ENCODE measurements at places on chromosomes 5 and 9.

- no peak for DNase-seq
These were observed 274.0 kb downstream of the NTRK2 start for GRCh38 chr9:84943482-84944050.

DNA sequence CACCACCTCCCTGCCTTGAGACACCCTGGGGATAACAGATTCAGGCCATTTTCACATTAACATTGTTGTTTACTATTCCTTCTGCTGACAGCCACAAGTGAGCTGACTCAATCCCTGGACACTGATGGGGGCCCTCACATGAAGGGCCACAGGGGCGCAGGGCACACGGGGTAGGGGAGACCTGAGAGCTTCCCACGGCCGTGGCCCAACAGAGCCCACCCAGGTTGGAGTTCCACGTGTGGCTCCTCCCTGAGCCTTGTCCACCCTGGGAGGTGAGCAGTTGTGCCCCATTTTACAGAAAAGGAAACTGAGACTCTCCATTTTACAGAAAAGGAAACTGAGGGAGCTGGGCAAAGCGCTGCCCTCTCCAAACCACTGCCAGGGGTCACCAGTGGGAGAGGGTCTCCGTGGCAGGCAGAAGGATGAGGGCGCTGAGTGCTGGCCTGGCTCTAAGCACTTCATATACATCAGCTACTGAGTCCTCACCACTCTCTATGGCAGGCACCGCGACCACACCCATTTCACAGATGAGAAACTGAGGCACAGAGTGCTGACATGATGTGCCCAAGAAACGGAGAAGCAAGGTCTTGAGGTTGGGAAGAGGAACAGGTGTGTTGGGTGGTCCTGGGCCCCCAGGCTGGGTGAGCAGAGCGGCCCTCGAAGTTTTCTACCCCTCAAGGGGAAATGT, 2.3 kb downstream of the NINJ1 start:
- DNase-seq = no peak

DNA sequence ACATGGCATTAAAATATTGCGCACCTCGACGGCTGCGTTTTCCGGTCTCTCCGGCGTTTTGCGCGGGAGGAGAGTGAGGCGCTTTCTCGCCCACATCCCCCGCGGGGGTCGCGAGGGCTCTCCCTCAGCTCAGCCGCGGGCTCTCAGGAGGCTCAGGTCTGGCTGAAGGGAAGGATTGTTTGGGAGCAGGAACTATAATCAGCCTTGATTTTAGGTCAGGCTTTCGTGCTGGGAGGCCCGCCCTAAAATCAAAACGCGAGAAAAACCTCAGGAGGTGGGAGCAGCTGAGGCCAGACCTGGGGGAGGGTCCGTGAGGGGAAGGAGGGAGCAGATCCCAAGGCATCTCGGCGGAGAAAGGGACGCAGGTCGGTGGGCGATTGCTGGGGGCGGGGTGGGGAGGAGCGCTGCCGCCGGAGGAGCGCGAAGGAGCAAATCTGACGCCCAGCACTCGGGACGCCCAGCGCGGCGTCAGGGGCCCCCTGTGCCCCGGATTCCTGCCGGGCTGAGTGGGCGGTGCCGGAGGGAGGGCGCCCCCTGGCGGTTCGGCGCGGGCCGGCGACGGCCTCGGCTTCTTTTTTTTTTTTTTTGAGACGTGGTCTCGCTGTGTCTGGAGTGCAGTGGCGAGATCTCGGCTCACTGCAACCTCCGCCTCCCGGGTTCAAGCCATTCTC, 18.7 kb upstream of the RNF130 start:
- DNase-seq = peak; percentile 35

DNA sequence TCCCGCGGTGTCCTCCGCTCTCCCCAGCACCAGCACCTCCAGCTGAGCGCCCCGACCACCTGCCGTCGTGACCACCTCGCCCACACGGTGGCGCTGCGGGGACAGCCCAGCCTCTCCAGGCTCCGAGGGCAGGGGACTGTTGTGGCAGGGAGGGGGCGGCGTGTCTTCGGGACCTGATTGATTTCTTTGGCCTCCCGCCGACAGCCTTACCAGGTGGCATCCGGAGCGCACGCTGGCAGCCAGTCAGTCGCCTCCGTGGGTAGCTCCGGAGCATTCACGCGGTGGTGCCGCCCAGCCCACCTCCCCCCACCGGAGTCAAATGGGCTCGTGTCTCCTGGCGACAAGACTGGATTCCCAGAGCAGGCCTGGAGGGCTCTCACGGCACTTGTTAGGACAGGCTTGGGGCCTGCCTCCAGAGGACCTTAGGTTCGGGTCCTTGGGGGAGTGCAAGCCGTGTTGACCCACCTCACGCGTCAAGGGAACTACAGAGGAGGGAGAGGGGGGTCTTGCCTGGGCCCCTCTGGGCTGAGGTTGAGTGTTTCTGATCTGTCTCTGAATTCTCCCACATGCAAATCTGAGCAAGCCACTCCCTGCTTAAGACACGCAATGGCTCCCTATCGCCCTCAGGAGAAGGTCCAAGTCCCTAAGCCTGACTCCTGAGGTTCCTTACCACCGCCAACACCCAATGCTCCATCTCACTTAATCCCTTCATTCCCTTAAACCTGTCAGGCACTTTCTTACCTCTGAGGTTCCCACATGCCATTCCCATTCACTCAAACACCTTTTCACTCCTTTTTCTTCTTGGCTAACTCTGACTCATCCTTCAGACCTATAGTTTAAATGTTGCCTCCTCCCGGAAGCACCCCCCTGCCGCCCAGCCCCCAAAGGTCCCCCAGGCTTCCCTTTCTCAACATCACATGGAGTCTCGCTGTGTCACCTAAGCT, 51.2 kb upstream of the GGTA1 start:
- peak; percentile 46 for DNase-seq

All from NCI-H1694 treated with DMSO at 0.1 percent for 48 hours (cell line).